ENCODE measurements at places on chromosomes 13 and 19.

DNA sequence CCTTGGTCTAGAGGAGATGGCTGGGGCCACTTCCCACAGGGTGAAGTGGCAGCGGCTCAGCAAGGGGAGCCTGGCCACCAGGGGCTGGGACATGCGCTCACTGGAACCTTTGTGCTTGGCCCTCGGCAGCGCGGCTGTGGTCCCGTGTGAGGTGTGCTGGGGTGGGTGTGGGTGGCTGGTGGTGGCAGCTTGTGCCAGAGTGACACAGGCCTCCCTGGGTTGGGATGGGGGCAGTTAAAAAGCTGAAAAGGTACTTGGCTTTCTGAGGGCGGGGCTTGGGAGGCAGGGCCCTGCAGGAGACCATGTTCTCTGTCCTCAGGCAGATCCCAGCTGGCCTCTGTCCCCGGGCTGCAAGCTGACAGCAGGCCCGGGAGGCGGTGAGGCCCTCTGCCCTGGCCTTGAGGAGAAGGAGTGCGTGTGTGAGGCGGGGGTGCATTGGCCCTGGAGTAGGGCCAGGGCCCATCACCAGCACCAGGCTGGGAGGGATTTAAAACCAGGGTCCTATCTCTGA lies 17.3 kb downstream of the MPND start:
- DNase-seq: no peak

DNA sequence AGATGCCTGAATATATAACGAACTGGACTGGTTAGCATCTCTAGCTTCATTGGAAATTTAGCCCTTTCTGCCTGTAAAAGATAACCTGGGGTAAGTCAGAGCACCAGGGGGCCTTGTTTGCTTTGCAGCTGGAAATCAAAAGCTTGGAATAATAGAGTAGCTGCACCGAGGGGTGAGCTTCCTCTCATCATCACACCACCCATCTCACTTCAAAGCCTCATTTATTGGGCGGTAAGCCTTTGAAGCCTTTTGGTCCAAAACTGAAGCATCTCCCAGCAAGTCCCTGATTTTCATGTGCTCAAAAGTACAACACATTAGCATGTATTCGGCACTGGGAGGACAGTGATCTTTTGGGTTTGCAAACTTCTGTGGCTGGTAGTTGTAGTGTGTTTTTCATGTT lies 405.1 kb downstream of the FOXO1 start:
- DNase-seq: no peak

- no peak for DNase-seq
Observed at GRCh38 chr13:114194853-114195252, 15.8 kb downstream of the CFAP97D2 start.

GRCh38 chr13:110341445-110342244 lies 34.6 kb downstream of the COL4A2 start:
- DNase-seq: no peak

- no peak for DNase-seq
Observed at GRCh38 chr19:3450796-3451411, 29.4 kb downstream of the SMIM24 start.

- DNase-seq: no peak
Observed at GRCh38 chr19:37303591-37304171, 67.2 kb upstream of the ZNF527 start.

DNA sequence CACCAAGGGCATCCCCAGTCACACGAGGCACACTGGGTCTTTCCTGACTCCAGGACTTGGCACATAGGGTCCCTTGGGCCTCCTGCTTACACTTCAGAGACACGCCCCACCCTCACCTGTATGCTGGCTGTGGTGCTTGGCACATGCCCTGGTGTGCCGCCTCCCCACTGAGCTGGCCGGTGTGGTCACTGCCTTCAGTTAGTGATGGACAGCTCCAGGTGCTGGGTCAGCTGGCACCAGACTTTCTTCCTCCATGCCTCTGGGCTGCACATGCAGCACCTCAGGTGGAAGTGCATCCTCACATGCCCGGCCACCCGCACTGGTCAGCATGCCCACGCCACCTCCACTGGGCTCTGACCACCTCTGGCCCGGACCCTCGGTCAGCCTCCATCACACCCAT lies 52.9 kb downstream of the KLF2 start:
- no peak for DNase-seq

DNA sequence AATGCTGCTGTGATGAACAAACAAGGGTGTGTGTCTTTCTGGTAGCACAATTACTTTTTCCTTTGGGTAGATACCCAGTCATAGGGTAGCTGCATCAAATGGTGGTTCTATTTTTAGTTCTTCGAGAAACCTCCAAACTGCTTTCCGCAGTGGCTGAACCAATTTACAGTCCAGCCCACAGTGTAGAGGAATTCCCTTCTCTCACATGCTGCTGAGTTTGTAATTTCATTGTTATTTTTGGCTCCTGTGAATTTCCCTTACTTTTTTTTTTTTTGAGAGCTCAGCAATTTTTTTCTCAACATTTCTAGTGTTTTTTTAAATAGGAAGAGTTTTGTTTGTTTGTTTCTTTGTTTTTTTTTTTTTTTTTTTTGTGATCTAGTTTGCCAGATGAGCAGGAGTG lies 37.5 kb upstream of the ADGRE1 start:
- no peak for DNase-seq

- DNase-seq: no peak
Observed at GRCh38 chr13:66503890-66504289, 726.2 kb downstream of the PCDH9 start.

DNA sequence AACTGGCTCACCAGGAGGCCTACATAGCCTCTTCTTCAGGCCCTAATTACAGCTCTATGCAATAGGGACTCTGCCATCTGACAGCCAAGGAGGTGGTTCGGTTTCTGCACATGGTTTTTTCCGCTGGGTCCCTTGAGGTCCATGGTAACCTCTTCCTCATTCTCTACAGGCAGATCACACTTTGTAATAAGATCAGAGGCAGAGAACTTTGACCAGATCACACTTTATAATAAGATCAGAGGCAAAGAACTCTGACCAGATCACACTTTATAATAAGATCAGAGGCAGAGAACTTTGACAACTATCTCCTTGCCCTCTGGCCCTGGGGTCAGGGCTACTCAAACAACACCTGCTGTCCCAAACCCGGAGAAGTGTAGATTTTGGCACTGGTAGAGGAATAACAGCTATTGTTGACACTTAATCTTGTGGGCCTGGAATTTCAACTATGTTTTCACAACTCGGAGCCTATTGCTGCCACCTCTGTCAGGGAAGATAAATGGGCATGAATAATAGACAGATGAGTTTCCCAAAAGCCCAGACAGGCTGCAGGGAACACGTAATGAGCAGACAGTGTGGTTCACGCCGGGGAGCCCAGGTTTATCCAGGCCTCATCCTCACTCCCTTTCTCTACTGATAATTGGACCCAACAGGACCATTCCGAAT lies 246.1 kb downstream of the UQCRFS1 start:
- no peak for DNase-seq

- DNase-seq: no peak
Observed at GRCh38 chr13:35866801-35867200, 264.4 kb downstream of the DCLK1 start.

- DNase-seq: no peak
Observed at GRCh38 chr13:73399347-73400216, 340.8 kb downstream of the KLF5 start.

GRCh38 chr19:11324079-11324661 lies 15.3 kb downstream of the RAB3D start:
- DNase-seq: no peak

- no peak for DNase-seq
Observed at GRCh38 chr13:98800078-98800477, 47.6 kb upstream of the SLC15A1 start.

- DNase-seq: no peak
Observed at GRCh38 chr13:25170554-25171111, 1.5 kb downstream of the AMER2 start.
